ENCODE measurements at places on chromosomes 3 and 15.

GRCh38 chr15:57290187-57290586, 86.1 kb upstream of the CGNL1 start:
- DNase-seq, result no peak

DNA sequence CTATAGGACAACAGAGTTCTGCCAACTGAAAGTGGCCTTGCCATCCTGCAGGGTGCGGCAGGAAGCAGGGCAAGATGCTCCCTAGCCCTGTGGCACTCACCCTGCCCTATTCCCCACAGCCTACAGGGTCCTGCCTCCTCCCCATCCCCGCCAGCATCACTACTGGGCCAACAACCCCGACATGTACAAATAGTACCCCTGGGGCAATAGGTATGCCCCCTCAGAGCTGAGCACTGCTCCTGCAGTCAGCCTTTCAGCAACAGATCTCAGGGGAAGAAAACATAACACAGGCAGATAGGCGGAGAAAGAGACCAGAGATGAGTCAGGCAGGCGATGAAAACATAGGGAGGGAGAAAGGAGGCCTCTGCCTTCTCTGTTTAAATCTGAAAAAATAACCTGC, 74.7 kb downstream of the XXYLT1 start:
- no peak for DNase-seq

- DNase-seq, result no peak
Observed at GRCh38 chr3:69339760-69340159, 46.1 kb downstream of the FRMD4B start.

GRCh38 chr15:29135309-29135657, 134.3 kb downstream of the NSMCE3 start:
- no peak for DNase-seq

DNA sequence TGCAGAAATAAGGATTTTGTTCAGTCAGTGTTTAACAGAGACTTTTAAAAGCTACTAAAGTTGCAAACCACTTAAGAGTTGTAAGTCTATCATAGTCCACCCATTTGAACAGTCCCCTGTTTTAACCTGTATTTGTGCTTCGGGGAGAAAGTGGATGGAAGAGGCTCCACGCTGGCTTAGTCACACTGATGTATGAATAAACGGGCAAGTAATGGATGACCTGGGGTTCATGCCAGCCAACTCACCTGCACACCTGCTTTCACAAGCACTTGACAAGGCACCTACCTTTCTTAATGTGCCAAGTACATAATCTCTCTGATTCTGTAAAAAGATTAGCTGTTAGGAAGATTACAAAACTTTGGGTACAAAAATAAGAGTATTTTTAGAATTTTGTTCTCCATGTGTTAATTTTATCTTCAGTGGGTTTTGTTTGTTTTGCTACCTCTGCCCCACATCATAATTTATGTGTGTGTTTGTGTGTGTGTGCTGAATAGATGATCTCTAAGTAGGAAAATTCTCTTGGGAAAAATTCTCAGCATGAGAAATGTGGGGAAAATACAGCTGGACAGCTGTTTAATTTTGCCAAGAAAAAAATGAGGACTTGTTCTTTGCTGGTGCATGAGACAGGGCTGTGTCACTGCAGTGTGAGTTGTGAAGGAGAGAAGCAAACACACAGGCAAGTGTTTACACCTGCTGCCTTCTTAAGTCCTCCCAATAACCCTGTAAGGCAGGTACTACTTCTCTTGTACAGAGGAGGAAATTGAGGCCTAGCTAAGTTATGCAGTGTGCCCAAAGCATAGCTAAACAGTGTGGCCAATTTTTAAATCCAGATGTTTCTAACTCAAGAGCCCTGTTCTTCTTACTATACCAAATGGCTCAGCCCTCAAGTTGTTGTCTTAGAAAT, 181.2 kb upstream of the IL12A start:
- DNase-seq, result no peak

DNA sequence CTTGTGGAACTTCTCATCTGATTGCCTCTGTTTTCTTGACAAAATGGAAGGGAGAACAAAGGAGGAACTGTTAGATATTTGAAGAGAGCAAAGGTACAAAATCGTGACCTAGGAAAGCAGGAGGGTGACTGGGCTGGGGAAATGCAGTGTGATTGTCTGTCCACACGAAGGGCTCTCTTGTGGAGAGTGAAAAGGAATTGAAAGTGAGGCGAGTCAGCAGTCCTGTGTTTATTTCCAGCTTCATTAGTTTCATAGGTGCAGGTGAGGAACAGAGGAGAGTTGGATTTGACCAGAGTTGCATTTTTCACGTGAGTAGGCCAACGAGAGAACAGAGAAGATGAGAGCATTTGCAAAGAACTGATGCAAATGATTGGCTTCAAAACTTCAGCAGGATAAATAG, 336.4 kb upstream of the SATB1 start:
- no peak for DNase-seq

DNA sequence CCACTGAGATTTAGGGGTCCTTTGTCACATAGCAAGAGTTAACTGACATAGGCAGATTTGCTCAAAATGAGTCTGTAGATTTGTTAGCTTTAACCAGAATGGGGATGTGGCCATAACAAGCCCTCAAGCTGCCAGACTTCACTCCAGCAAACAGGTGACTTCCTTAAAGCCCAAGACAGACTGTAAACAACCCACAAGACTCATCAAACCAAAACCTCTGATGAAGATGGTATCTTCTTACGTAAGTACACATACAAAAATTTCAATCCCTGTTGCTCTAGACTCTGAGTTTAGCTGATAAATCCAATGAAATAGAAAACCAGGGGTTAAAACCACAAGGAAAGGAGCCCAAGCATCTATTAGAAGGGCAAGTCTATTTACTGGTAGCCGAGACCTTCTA, 18.2 kb upstream of the ZBTB20 start:
- no peak for DNase-seq

GRCh38 chr15:90924375-90924774, 8.0 kb downstream of the HDDC3 start:
- no peak for DNase-seq

GRCh38 chr15:99508311-99508645, 57.5 kb upstream of the MEF2A start:
- DNase-seq, result no peak

DNA sequence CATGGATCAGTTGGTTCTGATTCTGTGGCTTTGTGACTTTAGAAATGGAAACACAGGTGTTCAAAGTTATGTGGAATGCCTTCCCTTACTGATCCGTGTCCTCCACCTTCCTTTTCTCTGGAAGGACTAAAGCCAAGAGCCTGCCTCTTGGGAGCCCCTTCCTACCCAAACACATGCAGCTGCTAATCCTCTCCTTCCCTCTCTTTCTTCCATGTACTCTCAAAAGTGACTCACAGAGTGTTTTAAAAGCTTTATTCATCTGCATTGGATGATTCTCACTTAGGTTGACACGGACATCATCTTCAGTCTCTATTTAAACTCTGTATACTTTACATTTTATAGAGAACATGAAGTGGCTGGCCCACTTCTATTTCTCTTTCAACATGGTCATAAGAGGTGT, 856.5 kb upstream of the ARPP21 start:
- DNase-seq, result no peak

GRCh38 chr15:74179983-74180880, 6.7 kb downstream of the ISLR start:
- no peak for DNase-seq

- no peak for DNase-seq
Observed at GRCh38 chr15:55239440-55240124, 42.8 kb upstream of the RSL24D1 start.

- no peak for DNase-seq
Observed at GRCh38 chr15:71239592-71240364, 124.5 kb downstream of the THSD4 start.

- DNase-seq, result no peak
Observed at GRCh38 chr3:104323226-104323625, 1043.5 kb upstream of the ALCAM start.

DNA sequence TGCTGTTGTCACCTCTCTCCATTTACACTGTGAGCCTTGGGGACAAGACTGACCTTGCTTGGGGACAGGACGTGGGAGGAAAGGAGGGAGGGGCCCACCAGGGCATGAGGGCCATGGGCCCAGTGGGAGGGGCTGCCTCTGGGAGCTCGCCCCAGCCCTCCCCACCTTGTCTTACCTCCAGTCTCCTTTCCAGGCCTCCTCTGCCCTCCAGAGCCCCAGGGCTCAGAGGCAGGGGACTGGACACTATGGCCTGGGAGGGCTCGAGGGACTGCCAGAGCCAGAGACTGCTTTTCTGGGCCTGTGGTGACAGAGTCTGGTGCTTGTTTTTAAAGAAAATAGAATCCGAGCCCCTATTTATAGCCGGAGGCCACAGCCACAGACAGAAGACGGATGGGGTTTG, 10.2 kb downstream of the CSPG4 start:
- DNase-seq, result no peak

GRCh38 chr3:152243301-152243711, 25.4 kb upstream of the MBNL1 start:
- DNase-seq, result no peak

DNA sequence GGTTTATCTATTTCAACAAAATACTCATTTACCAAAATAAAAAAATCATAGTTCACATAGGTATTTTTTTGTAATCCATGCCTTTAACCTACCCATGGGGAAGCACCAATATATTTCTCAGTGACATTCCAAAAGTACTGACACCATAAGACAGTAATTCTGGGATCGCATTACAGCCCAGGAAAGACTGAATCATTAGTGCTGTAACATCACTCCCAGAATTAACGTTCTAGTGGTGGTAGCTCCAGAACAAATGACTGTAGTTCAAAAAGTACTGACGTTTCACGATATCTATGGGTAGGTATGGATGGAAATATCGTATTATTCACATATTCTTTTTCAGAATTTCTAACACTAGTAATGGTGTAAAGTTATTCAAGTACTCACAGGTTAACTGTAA, 54.3 kb upstream of the NEK10 start:
- no peak for DNase-seq

- DNase-seq, result no peak
Observed at GRCh38 chr3:108180194-108180593, 42.0 kb downstream of the IFT57 start.

DNA sequence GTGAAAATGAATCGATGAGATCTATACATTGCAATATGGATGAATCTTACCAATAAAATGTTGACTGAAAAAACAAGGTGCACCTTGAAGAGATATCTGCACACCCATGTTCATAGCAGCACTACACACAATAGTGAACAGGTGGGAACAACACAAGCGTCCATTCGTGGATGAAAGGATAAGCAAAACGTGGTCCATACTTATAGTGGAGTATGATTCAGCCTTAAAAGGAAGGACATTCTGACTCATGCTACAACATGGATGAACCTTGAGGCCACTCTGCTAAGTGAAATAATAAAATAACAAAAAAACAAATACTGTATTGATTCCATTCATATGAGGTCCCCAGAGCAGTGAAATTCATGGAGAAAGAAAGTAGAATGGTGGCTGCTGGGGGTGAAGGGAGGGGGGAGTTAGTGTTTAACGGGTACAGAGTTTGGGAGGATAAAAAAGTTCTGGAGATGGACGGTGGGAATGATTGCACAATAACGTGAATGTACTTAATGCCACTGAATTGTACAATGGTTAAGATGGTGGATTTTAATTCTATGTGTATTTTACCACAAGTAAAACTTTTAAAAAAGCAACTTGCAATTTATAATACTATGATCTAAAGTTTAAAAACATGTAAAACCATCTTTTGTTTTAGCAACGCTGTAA, 35.6 kb downstream of the IQSEC1 start:
- DNase-seq, result no peak

DNA sequence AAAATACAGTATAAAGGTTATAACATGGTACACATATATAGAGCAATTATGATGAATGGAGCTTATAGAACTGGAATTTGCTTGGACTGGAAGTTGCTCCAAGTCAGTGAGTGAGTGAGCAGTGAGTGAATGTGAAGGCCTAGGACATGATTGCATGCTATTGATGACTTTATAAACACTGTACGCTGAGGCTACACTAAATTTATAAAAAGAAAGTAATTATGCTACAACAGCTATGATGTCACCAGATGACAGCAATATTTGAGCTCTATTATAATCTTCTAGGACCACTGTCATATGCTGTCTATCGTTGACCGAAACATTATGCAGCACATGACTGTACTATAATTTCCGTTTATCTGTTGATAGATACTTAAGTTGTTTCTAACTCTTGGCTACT, 463.3 kb downstream of the EPHA6 start:
- DNase-seq, result no peak

GRCh38 chr3:130968221-130968620, 58.4 kb downstream of the ASTE1 start:
- no peak for DNase-seq

DNA sequence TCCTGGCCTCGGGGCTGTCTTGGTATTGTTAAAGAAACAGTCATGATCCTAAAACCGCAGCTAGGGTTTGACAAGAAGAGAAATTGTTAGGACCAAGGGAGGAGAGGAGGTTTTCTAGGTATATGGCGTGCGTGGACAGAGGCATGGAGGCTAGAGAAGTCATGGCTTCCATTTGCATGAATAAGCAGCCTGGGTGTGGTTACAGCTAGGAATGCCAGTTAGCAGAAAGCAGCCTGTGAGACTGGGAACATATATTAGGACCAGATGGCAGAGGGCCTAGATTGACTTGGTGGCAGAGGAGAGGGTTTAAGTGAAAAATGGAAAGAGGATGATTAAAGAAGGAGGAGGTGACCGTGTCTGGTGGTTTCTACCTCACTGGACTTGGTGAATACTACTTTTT, 573.6 kb upstream of the ARRDC4 start:
- DNase-seq, result no peak

DNA sequence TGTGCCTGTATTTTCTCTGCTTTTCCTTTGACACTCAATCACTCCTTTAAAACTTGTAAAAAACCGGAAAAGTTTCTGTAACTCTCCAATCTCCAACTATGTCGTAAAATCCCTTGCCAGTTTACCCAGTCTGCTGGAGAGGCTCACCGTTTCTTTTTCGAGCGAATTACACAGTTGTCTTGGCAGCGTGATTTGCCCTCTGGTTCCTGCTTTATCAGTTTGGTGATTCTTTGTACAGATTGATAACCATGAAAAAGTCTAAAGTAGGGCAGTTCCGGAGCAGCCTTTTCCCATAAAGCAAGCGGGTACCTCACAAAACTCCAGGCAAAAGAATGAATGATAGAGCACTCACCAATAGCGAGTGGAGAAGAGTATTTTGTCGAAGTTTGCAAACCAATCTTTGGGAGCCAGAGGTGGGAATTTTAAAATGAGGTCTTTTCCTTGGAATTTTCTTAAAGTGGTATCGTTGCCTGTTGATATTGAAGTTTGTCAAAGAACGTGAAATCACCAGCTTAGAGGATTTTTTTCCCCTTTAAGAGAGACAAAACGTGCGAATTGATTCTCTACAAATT, at the start of gene TTC23:
TSS of gene TTC23 (minus strand) at position 312 of the 572 bp plus-strand sequence. CDS start 20,869 bp downstream, outside the sequence.
- DNase-seq, result peak; percentile 78

- no peak for DNase-seq
Observed at GRCh38 chr3:185469542-185469941, 29.3 kb downstream of the TMEM41A start.

GRCh38 chr3:152218602-152219001, 50.1 kb upstream of the MBNL1 start:
- DNase-seq, result no peak

GRCh38 chr3:127674790-127675189, 2.0 kb downstream of the ABTB1 start:
- DNase-seq, result no peak

DNA sequence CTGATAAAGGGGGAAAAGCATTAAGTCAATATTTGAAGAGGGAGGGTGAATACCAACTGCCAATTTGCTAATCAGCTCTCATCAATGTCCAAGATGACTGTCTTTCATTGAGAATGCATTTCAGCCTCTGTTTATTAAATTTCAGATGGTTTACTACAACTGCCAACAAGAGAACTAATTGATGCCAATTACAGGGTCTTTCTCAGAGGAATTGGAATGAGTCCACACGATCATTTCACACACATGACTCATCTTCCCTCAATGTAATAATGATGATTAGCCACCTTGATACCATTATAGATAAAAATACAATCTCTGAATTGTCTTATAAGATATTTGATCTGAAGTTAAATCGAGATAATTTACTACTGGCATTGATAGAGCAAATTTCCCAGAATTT, 1274.4 kb downstream of the ROBO2 start:
- DNase-seq, result no peak

Measured in right renal cortex interstitium (tissue), 3 donors.